Stimulated activated CD8-positive, alpha-beta memory T cell treated with anti-CD3 and anti-CD28 coated beads, Interleukin-12 subunit alpha, Interleukin-12 subunit beta, amount 100 ng/mL, for 1 hour (primary cell): ENCODE measurements at places on chromosomes 5 and 9.

DNA sequence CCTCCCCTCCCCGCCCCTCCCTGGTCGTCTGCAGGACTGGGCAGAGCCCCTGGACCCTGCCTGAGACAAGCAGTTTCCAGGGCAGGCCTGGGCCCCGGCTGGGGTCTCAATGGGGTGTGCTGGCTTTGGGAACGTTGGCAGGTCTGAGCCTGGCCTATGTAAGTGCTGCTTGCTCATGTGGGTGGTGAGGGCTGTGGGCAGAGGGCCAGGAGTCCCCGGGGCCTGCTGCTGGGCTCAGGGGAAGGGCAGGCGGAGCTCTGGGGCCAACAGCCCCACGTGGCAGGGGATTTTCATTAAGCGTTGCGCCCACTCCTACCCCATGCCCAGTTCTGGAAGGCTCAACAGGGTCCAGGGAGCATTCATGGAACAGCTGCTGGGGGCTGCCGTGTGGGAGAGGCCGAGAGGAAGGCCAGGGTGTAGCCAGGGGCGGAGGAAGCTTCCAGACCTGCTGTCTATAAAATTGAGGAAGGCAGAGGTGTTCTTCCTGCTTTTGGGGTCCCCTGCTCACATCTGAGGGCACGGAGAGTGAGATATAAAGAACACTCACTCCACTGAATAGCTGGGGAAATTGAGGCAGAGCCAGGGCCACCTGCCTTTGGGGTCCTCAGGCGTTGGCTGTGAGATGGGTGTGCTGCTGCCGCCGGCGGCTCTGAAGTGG lies 32.5 kb downstream of the RXRA start:
- no peak for DNase-seq

- no peak for DNase-seq
These were observed 51.4 kb downstream of the TNFSF8 start for GRCh38 chr9:114878879-114879564.

- no peak for DNase-seq
These were observed 199.8 kb upstream of the MVB12B start for GRCh38 chr9:126126807-126127206.

GRCh38 chr9:126056312-126057021 lies 270.2 kb upstream of the MVB12B start:
- DNase-seq: no peak

- DNase-seq: no peak
These were observed 92.7 kb downstream of the PCSK1 start for GRCh38 chr5:96340357-96340756.

DNA sequence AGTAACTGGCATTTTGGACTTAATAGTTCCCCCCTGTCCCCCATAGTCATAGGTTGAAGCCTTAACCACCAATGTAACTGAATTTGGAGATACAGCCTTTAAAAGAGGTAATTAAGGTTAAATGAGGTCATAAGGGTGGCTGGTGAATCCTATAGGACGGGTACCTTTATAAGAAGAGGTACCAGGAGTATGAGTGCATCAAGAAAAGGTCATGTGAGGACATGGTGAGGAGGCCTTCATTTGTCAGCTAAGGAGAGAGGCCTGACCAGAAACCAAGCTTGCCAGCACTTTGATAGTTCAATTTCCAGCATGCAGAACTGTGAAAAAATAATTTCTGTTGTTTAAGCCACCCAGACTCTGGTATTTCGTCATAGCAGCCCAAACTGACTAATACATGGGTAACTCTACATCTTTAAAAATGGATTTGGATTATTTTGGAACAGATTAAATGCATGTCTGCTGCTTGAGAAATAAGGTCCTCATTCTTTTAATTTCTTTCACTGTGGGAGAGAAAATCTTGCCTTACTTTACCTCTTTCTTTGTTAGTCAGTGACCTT lies 9.7 kb downstream of the RASA1 start:
- DNase-seq: no peak

DNA sequence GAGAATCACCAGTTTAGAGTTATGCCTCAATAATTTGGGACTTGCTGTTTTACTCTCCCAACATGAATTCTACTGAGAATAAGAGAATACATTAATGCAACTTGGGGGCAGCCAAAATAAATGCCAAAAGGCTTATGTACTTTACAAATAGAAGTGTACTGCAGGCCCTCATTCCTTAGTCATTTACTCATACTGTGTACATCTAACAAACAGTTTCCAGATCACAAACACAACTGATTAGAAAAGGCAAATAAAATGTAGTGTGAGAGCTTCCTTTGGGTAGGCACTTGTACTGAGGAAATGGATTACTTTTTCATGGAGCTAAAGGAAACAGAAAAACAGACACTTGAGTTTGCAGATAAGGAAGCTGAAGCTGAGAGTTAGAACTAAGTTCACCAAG lies 12.6 kb downstream of the ANKDD1B start:
- DNase-seq: no peak

DNA sequence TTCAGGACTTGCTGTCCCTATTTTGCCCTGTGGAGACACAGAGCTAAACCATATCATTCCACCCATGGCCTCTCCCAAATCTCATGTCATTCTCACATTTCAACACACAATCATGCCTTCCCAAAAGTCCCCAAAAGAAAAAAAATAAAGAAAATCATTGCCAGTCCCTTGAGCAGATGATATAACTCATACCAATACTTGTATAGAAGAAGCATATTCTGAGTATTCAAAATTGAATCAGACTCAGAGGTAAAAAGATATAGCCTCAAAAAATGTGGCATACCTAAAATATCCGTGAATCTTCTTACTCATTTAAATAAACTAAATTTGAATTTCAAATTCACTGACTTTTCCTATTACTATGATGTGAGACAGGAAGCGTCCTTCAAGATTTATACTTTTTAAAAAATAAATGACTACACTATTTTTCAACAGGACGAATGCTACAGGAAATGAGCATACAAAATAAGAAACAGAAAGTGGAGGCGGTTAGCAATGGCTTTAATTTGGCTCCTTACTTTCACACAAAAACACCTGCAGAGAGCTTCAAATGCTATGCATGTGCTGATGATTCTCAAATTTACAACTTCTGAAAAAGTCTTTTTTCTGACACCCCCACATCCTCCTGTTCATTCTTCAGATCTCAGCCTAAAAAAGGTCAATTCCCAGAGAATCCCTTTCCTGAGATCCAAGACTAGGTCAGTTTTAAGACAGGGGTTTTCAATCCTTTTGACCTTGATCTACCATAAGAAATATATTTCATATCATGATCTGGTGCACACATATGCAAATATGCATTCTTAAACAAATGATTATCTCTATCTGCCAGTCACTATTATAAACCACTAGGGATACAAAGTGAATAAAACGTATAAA lies 39.6 kb upstream of the DMXL1 start:
- DNase-seq: no peak

- DNase-seq: no peak
These were observed 512.6 kb downstream of the ISL1 start for GRCh38 chr5:51895834-51896233.
